ENCODE measurements at places on chromosomes 7 and 10.

DNA sequence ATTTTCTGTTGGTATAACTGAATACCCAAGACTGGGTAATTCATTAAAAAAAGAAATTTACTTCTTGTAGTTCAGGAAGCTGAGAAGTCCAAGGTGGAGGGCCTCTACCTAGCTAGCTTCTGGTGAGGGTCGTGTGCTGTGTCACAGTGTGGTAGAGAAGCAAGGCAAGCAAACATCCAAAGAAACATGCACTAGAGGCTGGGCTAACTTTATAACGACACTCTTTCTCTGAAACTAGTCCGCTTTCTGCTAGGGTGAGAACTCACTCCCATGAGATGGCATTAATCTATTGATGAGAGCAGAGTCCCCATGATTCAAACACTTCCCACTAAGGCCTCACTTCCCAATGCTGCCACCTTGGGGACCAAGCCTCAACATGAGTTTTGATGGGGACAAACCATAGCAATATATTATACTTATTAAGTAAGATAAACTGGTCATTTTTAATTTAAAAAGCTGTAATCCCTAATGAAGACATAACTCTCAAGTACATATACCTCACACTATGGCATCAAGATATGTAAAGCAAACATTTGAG, 50.8 kb downstream of the PHYHIPL start:
- no peak for DNase-seq

GRCh38 chr7:45975367-45975766, 54.3 kb upstream of the IGFBP3 start:
- no peak for DNase-seq

GRCh38 chr10:70715853-70716795, 43.8 kb downstream of the ADAMTS14 start:
- peak; percentile 24 for DNase-seq

- DNase-seq: no peak
These were observed 99.1 kb downstream of the CABCOCO1 start for GRCh38 chr10:61761825-61762217.

DNA sequence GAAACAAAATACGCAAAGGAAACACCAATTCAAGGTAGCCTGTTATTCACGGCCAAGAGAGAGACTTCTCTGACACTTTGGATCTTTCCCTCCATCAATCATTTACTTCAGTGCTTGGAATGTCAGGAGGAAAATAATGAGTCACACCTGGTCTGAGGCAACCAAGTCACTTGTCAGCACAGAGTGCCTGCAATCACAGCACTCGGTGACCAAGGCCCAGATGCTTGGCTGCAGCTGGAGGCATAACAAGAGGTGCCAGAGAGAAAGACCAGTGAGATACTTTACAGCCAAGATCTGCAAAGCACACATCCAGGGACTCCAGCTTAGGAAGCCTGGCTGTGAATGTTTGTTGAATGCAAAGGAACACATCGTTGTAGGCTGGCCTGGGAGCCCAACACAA, 33.9 kb downstream of the ASB13 start:
- no peak for DNase-seq

- no peak for DNase-seq
These were observed 3.8 kb downstream of the PTPRN2 start for GRCh38 chr7:158583810-158584209.

DNA sequence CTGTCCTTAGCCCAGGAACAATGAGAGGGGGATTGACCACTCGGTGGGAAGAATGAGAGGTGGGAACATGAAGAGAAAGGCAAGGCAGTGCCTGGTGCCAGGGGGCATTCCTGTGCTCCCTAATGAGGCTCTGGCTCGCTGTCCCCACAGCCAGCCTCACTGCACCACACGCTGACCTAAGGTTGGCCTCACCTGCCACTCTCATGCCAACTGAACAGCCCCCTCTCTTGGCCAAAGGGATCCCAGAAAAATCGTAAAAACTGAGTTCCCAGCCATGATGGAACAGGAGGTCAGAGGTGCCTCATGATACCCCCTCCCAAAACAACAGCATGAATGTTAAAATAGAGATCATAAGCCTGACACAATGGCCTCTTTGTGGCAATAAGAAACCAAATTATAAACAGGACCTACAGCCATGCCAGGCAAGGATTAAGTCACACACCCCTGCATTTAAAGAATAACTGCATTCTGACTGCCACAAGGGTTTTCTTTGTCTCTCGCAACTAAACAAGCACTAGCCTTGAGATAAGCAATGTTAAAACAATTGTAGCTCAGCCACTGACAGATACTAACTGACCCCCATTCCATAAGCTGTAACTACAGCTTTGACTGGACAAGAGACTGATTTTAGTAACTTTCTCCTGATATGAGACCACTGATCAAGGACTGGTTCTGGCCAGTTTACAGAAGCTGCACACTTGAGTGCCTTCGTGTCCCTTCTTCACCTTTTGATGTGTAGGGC, 149.2 kb downstream of the SH2D4B start:
- DNase-seq: no peak

GRCh38 chr10:75111907-75112679, 637 bp downstream of the SAMD8 start:
- DNase-seq: peak; percentile 45

DNA sequence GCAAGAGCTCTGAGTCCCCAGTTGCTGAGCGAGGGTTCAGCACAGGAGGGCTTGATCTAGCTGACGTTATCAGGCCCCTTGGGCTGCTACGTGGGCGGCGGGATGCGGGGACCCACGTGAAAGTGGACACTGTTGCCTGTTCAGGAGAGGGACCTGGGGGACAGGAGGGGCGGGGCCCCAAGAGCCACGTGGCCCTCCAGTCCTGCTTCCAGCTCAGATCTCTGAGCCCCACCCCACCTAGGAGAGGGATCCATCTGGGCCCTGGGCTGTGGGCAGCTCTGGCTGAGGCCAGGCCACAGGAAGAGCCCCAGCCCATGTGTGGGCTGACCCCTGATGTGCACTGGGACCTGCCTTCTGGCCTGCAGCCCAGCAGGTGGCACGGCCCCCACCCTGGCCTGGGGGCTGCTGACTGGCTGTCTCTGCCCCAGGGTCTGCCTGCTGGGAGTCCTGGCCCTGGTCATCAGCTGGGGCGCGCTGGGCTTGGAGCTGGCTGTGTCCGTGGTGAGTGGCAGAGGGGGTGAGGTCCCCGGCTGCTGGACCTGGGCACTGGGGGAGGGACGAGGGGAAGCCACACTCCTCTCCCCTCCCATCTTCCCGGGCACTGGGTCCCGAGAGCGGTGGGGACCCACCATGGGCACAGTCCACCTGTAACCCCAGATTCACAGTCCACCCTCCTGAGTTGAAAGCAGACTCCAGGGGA, 17.5 kb downstream of the TTYH3 start:
- no peak for DNase-seq

DNA sequence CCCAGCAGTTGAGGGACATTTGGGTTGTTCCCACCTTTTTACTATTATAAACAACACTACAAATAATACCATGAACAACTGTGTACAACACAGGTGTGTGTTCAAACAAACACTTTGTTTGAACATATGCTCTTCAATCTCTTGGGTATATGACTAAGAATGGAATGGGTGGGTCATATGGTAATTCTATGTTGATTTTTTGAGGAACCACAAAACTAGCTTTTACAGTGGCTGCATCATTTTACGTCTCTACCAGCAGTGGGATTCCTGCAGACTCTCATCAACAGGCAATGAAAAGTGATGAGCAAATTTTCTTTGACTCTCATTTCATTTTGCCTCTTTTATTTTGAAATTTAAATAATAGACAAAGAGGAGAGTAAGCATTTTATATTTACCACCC, 116.9 kb upstream of the KLF14 start:
- no peak for DNase-seq

- DNase-seq: no peak
These were observed 144.4 kb downstream of the ARID5B start for GRCh38 chr10:62045765-62046521.

DNA sequence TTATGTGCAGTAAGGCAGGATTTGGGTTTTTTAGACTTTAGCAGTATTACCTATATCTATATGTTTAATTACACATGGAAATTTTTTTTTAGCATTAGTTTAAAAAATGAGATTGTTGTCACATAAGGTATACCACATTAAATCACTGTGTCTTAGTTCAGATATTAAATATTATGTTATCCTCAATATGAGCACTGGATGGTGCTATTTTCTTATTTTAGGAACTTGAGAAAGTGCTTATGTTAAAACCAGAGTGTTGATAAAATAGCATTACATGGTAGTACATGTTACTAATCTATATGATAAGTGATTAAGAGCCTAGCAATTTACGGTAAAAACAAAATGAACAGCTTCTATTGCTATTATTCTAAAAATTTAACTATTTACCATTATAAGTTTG, 28.8 kb downstream of the MIOS start:
- DNase-seq: peak; percentile 23

DNA sequence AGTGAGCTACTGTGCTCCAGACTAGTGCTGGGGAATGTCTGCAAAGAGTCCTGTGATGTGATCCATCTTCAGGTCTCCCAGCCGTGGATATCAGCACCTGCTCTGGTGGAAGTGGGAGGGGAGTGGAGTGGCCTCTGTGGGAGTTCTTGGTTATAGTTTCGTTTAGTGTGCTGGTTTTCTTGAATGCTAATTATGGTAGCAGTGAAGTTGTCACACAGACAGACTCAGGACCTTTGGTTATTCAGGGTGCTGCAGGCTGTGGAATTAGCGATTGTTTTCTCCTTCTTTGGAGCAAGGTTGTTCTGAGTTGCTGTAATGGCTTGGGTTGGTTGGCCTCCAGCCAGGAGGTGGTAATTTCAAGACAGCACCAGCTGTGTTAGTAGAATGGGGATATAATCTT, 132.7 kb upstream of the HGF start:
- no peak for DNase-seq

- no peak for DNase-seq
These were observed 167.3 kb upstream of the C1GALT1 start for GRCh38 chr7:7014827-7015595.

DNA sequence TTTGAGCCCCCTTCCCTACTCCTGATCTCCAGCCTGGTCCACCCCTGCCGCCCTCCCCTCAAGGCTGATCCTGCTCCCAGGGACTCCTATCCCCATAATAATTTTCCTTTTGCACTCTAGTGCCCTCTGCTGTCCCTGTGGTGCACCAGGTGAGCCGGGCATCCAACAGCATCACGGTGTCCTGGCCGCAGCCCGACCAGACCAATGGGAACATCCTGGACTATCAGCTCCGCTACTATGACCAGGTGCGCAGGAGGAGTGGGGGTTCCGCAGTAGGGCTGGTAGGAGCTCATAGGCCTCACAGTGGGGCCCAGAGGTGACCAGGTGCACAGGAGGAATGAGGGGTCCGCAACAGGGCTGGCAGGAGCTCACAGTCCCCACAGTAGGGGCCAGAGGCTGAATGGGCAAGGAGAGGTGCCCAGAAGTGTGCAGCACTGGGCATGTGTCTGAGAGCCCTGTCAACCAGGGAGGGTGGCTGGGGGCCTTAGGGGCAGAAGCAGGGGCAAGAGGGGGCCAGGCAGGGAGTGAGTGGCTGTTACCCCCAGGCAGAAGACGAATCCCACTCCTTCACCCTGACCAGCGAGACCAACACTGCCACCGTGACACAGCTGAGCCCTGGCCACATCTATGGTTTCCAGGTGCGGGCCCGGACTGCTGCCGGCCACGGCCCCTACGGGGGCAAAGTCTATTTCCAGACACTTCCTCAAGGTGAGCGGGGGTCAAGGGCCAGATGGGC, 11.7 kb downstream of the EPHB6 start:
- DNase-seq: no peak

DNA sequence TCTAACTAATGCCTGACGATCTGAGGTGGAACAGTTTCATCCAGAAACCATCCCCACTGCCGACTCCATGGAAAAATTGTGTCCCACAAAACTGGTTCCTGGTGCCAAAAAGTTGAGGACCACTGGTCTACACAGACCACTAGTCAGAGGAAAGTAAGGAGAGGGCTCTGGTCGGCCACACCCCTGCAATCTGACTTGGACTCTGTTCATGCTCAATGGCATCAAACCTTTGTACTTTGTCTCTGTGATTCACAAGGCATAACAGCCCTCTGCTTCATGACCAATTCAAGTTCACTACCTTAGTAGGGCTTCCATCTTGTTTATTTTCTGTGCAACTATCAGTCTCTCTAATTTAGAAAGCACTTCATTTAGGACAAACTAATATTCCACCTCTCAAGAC, 1.8 kb downstream of the TUBAL3 start:
- DNase-seq: no peak

- no peak for DNase-seq
These were observed 10.6 kb upstream of the GRB10 start for GRCh38 chr7:50793120-50793946.

GRCh38 chr7:1564603-1565022, 5.2 kb downstream of the PSMG3 start:
- no peak for DNase-seq

- no peak for DNase-seq
These were observed 1062.0 kb downstream of the XPNPEP1 start for GRCh38 chr10:108861181-108861754.

GRCh38 chr7:142299237-142299781, 41.5 kb upstream of the PRSS58 start:
- no peak for DNase-seq

DNA sequence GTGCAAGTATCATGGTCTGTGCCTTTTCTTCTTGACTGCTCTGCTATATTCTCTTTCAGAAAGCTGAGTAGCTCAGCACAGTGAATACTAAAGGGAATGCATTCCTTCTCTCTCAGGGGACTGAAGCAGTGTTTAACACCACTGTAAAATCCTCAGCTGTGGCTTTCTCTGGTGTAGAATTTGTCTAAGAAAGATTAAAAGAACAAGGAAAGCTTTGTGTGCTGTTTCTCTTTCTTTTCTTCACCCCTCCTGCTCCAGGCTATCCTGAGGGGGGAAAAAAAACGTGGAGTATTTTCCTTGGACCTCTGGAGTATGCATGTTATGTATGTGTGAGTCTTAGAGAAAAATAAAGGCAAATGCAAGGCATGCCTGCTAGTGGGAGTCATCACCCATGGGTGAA, 383.9 kb downstream of the AUTS2 start:
- no peak for DNase-seq

DNA sequence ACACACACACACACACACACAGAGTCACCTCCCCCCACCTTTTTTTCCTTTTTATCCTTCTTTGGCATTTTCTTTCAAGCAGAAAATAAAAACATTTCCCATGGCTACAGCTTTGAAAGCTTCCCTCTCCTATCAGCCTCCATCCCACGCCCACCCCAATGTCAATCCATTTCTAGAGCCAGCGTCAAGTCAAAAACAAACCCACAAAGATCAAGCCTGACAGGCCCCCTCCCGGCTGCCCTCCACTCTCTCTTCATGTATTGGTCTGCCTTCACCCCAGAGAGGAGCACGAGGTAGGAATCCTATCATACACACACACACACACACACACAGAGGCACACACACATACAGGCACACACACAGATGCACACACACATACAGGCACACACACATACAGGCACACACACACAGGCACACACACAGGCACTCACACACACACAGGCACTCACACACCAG, 8.0 kb upstream of the TNRC18 start:
- DNase-seq: no peak

GRCh38 chr7:27634671-27635493, 27.8 kb downstream of the HIBADH start:
- no peak for DNase-seq

DNA sequence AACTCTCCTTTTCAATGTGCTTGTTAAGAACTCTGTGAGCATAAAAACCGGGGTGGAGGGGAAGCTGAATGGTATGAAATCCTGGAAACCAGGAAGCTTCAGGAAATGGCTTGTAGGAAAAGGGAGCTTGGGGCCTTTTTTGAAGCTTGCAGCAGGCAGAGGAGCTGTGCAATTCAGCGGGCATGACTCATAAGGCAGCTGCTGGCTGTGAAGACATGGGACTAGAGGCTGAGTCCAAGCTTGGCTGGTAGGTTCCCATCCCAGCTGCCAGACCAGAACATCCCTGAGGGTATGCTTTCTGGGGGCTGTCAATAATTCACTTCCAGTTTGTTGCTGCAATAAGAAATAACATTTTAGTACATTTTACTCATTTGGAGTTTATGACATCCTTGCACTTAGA, 36.8 kb upstream of the CDC14C start:
- no peak for DNase-seq
